G401 (cell line): ENCODE measurements at places on chromosomes 12 and 14.

GRCh38 chr12:2752676-2753371 is 41.9 kb upstream of the FKBP4 start:
- no peak for DNase-seq

- no peak for DNase-seq
Observed at GRCh38 chr12:93127582-93128331, 198.7 kb upstream of the EEA1 start.

DNA sequence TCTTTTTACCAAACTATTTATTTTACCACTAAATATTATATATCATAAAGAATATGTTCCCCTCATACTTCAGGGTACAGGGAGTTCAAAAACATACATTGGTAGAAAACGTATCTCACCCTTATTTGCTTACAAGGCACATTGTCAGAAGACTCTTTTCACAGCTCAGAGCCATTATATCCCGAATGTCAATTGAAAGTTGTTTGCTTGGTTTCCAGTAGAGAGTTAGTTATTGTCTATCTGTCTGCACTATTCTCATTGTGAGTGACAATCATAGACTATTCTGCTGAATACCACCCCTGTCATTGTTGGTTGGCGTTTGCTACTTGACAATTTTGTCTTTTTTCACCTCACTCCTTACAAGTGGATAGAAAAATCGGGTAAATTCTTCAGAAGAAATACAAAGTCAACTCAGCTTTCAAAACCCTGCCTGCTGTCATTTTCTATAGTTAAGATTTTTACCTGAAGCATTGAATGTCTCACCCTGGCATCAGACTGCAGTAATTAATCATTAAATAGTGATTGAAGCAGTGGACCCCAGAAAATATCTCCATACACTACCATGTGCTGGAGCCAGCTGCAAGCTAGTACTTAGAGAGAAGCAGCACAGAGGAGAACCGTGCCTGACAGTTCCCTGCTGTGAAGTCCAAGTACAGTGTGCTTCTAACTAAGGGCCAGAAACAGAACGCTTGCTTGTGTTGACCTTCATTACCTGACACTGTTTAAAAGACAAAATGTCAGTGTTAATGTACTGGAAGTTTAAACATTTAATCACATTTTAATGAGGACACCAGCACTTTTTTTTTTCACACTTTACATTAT is 510.6 kb downstream of the RERGL start:
- no peak for DNase-seq

- DNase-seq, result no peak
Observed at GRCh38 chr14:36582874-36583241, 444 bp upstream of the NKX2-8 start.

GRCh38 chr14:69690042-69690441 is 76.9 kb upstream of the SRSF5 start:
- no peak for DNase-seq

DNA sequence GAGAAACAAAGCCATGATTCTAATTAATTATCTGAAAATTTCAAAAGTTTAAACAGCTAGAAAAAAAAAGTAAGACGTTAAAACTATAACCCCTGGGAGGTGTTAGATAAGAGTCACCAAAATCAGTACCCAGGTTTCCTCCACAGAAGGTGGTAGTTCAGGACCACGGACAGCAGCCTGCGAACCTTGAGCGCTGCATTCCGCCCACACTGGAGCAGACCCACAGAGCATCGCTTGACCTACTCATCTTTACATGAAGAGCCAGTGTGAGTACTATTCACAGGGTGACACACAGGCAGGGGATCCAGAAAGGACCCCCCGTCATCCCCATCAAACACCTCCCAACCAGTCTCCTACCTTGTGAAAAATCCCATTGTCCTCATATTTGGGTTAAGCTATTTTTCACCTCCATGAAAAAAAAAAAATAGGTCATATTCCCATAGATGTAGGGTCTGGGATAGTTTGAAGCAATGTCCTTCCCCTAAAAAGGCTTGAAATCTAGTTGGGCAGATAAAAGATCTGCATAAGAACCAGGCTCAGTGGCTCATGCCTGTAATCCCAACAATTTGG is 8.8 kb upstream of the CHGA start:
- no peak for DNase-seq

DNA sequence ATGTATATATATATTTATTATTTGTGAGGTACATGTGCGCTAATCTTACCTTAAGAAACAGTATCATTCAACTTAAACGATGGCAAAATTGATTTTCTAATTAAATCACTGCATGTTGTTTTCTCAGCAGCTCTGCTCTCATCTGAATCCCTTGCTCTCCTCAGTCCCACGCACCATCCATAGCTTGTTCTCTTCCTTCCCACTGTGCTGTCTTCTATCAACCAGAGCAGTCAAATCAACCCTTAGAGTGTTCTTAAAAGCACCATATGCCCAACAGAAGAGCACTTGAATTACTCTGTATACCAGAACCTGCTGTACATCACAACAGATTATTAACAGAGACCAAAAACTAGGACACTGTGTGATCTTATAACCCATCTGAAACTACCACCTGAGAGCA is 209.4 kb upstream of the G2E3 start:
- no peak for DNase-seq

- DNase-seq, result no peak
Observed at GRCh38 chr12:88011755-88012154, 17.4 kb downstream of the C12orf50 start.

DNA sequence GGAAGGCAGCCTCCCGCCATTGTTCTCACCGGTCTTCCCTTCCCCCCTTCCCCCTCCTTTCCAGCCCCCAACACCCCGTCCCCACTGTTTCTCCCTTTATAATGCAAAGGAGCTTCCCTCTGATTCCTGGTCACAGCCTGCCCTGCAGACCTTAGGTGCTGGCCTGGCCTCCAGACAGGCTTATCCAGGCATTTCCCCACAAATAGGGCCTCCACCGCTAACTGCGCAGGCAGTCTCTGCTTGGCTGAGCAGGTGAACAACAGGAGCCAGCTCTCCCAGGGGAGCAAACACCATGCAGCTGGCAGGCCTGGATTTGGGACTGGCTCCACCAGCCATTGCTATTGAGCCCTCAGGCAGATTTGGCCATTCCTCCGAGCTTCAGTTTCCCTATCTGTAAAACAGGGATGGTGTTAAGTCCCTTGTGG is 46.0 kb downstream of the SMIM41 start:
- no peak for DNase-seq

GRCh38 chr12:130768120-130768519 is 52.0 kb upstream of the RIMBP2 start:
- DNase-seq, result no peak

- DNase-seq, result no peak
Observed at GRCh38 chr14:101250948-101251811, 310.1 kb upstream of the DIO3 start.

GRCh38 chr14:55356913-55357312 is 54.7 kb downstream of the ATG14 start:
- no peak for DNase-seq

- DNase-seq, result no peak
Observed at GRCh38 chr12:131862994-131863710, 31.3 kb upstream of the ULK1 start.

GRCh38 chr14:51844081-51844881 is 16.1 kb upstream of the GNG2 start:
- no peak for DNase-seq

DNA sequence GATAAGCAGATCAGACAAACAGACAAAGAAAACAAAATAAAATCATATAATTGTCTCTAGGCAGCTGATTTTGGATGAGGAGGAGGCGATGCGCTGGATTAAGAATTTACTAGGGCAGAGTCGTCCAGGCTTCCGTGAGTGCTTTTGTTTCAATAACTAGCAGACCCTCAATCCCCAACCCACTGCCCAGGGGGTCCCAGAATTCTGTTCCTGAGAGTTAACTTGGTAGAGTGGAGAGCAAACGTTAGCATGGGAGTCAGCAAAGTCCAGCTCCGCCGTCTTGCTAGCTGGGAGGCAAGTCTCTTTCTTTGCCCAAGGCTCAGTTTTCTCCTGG is 95.5 kb upstream of the TBX5 start:
- DNase-seq, result no peak

- DNase-seq, result no peak
Observed at GRCh38 chr14:36519431-36520321, at the start of gene NKX2-1. TSS of gene NKX2-1 (minus strand) at chr14:36520232. CDS start at chr14:36520129, 103 bp downstream.

DNA sequence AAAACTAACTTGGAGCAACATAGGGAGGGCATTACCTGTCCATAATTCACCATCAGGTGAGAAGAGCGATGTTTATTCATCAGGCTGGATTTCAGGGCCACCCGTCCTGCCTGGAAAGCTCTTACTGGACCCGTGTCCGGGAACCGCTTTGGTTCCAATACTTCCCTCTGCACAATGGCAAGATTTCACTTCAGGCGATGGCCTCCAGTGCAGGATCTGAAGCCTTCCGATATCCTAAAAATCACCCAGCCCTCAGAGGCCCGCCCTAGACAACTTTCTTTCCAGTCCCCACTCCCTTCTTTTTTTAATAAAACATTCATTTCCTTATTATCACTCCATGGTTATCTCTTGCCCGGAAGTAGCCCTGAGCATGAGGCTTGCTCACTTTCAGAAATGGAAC is 92.5 kb downstream of the BCL11B start:
- no peak for DNase-seq

- no peak for DNase-seq
Observed at GRCh38 chr14:101927859-101928258, 36.5 kb upstream of the DYNC1H1 start.

GRCh38 chr14:52079239-52079959 is 10.5 kb upstream of the NID2 start:
- DNase-seq, result no peak

DNA sequence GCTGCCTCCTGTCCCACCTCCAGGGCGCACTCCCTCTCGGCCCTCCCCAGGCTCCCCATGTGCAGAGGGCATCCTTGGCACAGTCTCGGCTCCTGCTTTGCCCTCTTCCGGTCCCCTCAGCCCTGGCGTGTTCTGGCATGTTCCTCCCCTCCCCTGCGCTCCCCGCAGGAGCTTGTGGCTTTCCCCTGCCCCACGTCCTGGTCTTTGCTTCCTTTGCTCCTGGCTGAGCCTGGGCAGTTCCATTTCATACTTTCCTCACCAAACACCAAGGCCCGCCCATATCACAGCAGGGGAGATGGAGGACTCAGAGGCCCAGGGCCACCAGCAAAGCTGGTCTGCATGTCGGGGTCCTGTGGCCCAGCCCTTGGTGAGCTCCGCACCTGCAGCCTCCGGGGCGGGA is 56.0 kb downstream of the FBRSL1 start:
- no peak for DNase-seq

DNA sequence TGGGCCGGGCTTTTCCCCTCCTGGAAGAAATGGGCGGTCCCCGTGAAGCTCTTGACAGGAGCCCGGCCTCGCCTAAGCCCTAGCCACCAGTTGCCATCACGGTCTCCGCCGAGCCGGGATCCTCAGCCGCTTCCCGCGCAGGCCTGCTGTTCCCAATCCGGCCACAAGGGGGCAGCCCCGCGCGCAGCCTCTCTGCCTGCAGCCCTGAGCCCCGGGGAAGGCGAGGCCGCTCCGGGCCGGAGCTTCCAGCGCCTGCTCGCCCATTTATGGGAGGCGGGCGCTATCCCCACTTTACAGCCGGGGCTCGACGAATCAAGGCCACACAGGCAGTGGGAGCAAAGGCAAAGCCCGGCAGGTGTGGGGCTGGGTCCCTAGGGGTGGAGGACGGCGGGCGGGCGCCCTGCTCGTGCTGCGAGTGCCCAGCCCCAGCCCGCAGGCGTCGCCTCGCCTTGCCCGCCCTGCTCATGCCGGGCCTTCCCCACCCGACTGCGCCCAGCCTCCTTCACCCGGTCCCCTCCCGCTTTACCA is 61.5 kb downstream of the LGMN start:
- DNase-seq, result peak; percentile 68

DNA sequence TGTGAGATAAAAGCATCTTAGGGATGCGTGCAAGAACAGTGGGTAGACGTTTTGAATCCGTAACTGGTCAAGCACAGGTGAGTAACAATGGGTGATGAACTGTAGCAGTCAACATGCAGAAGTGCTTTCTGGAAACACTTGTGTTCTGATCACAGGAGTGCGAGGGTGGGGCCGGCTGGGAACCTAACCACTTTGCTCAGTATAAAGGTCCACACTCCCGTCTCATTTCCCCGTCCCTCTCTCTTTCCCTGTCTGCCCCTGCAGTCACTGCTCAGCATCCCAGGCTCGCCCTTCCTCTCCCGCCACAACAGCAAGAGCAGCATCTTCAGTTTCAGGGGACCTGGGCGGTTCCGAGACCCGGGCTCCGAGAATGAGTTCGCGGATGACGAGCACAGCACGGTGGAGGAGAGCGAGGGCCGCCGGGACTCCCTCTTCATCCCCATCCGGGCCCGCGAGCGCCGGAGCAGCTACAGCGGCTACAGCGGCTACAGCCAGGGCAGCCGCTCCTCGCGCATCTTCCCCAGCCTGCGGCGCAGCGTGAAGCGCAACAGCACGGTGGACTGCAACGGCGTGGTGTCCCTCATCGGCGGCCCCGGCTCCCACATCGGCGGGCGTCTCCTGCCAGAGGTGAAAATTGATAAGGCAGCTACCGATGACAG is 127.1 kb downstream of the FIGNL2 start:
- DNase-seq, result peak; percentile 69

- DNase-seq, result no peak
Observed at GRCh38 chr12:22729431-22729956, 104.5 kb downstream of the ETNK1 start.

DNA sequence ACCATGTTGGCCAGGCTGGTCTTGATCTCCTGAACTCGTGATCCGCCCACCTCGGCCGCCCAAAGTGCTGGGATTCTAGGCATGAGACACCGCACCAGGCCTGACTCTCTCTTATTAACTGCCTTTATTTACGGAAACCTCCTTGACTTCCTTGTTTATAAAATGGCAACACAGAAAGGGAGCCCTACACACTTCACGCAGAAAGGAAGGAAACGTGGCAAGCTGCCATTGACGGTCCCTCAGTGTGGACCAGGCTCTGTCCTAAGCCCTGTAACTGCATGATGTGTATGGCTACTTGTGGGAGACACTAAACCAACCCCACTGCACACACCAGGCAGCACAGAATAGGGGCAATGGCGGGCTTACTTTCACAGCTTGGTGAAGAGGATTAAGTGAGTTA is 11.7 kb downstream of the CINP start:
- no peak for DNase-seq

- DNase-seq, result no peak
Observed at GRCh38 chr12:3102771-3103410, 25.7 kb downstream of the TSPAN9 start.

- DNase-seq, result no peak
Observed at GRCh38 chr12:38586789-38587188, 270.2 kb downstream of the ALG10B start.
